ENCODE measurements at places on chromosomes 16 and 17.

- peak; percentile 26 for DNase-seq
These were observed 1.0 kb upstream of the ZNF500 start for GRCh38 chr16:4767872-4768548.

- DNase-seq: no peak
These were observed 583.4 kb upstream of the PSMD7 start for GRCh38 chr16:73713251-73713650.

DNA sequence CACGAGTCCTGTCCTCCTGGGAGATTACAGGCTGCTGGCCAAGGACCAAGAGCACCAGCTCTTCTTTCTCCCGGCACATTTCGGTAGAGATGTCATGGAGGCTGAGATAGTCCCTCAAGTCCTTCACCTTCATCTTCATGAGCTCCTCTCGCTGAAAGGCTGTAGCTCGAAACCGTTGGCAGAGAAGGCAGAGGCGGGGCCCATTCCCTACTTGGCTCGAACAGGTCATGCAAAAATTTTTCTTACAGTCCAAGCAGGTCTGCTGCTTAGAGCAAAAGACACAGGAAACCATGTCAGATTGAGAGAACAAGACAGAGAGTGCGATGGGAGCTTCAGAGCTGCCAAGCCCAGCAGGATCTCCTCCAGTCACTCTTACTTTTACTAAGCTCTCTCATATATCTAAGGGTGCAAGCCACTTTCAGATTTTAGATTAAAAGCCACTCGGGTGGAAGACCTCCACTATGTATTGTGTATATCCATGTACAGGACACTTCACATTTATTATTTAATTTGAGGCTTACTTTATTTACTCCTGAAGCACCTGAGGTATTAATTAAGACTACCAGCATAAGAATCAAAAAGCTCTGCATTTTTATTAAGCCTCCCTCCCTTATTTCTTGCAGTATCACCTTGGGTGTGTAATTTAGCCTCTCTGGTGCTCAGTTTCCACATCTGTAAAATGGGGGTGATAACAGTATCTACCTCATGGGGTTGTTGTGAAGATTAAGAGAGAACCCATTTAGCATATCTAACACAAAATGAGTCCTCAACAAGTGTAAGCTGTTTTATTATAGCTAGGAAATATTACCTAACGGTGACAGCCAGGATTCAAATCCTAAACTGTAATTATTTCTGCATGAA, 41.4 kb downstream of the LIG3 start:
- no peak for DNase-seq

- no peak for DNase-seq
These were observed 47.1 kb downstream of the EPN2 start for GRCh38 chr17:19284005-19284959.

- DNase-seq: no peak
These were observed 66.3 kb downstream of the MPRIP start for GRCh38 chr17:17108451-17109049.

DNA sequence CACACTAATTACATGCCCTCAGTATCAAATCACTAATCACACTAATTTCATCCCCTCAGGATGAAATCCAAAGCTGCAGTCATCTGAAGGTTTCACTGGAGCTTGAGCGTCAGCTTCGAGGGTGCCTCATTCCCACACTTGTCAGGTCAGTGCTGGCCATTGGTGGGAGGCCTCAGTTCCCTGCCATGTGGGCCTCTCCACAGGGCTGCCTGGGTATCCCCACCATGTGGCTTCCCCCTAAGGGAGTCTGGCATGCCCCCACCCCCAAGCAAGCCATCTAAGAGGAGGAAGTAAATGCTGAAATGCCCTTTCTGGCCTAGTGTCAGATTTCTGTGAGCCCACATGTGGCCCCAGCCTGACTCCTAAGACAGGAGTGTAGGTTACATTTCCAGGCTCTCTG, 78.6 kb upstream of the CDH5 start:
- no peak for DNase-seq

DNA sequence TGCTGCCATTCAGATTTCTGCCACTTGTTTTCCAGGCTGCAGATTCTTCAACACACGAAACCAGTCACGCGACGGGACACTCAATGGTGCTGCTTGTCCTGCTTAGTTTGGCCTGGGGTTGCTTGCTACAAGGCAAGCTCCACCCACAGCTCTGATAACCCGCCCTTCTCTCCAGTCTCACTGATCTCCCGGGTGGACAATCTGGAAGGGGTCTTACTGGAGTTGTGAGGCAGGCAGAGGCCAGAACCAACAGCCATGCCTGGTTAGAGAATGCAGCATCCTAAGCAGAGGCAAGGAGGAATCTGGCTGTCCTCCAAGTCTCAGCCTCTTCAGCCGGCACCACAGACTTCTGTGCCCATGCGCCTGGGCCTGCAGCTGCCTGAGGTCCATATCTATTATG, 119.1 kb downstream of the KCNJ12 start:
- no peak for DNase-seq

GRCh38 chr17:65099941-65100315, 37.2 kb upstream of the RGS9 start:
- peak; percentile 30 for DNase-seq

DNA sequence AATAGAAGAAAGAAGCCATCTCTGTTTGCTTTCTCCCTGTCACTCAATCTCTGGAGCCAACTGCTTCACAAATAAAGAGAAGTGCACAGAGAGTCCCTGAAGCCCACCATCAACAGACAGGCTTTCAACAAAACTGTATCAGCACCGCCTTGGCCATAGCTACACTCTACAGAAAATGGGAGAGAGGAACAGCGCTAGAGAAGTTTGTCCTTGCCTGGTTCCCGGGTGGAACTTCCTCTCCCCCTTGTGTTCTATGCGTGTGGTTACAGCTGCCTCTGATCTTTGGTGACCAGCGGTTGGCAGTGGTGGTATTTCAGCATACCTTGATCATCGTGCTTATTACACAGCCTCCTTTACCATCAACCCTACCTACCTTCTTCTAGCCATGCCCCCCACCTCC, 91.4 kb upstream of the CCL2 start:
- peak; percentile 29 for DNase-seq

GRCh38 chr17:64296246-64296645, 33.2 kb upstream of the TEX2 start:
- DNase-seq: no peak
